ENCODE measurements at places on chromosomes 12 and 14. TPM values are rescaled to one million over a fixed set of nuclear protein-coding genes. Genes with fewer than 3 reads are reported as not detected.

The TMEM119 gene
- 61.1 TPM for total RNA-seq

The PMEL gene
- 19.8 TPM for total RNA-seq

The DDX54 gene
- 15.4 TPM for total RNA-seq

The SPTB gene
- 32.7 TPM for total RNA-seq

The FOXA1 gene
- total RNA-seq = 0.59 TPM

The ACOT4 gene
- 1.2 TPM for total RNA-seq

The AKT1 gene
- total RNA-seq = 62.3 TPM

Measured in skin of body (tissue), 3 donors.